Activated CD8-positive, alpha-beta T cell treated with anti-CD3 and anti-CD28 coated beads, Interleukin-2, amount 10 ng/mL, durations not matched to agents 7 days and 5 days (primary cell): ENCODE measurements at places on chromosomes 6 and 20. TPM values are rescaled to one million over a fixed set of nuclear protein-coding genes. Genes with fewer than 3 reads are reported as not detected.

The EYA4 gene
- total RNA-seq, result not detected

The SNAP25 gene
- total RNA-seq, result not detected

The SOBP gene
- total RNA-seq, result 1.2 TPM

The HLA-DOA gene
- total RNA-seq, result 4.2 TPM

The UBD gene
- total RNA-seq, result not detected

The SLC2A4RG gene
- 97.2 TPM for total RNA-seq

The MAFB gene
- 0.08 TPM for total RNA-seq

The SLC22A7 gene
- not detected for total RNA-seq

The TGM3 gene
- not detected for total RNA-seq

The FAM83B gene
- total RNA-seq, result not detected

The ZSWIM1 gene
- total RNA-seq, result 7.0 TPM

The DAAM2 gene
- total RNA-seq, result not detected

The MCCD1 gene
- total RNA-seq, result not detected

The GJA10 gene
- not detected for total RNA-seq

The IL17F gene
- total RNA-seq, result not detected

The NHLRC1 gene
- 0.21 TPM for total RNA-seq

The ABCF1 gene
- 72.2 TPM for total RNA-seq

The HIVEP2 gene
- 22.8 TPM for total RNA-seq

The PRDM1 gene
- total RNA-seq, result 14.4 TPM

The FAM50B gene
- total RNA-seq, result 8.6 TPM

The BPI gene
- total RNA-seq, result not detected

The C6orf163 gene
- total RNA-seq, result 1.5 TPM

The BHLHE23 gene
- not detected for total RNA-seq

The OSTM1 gene
- 25.5 TPM for total RNA-seq

The BCAS4 gene
- total RNA-seq, result 32.6 TPM

The CALHM4 gene
- not detected for total RNA-seq

The SLC16A10 gene
- total RNA-seq, result 6.4 TPM

The PRPF6 gene
- 64.7 TPM for total RNA-seq

The TP53TG5 gene
- total RNA-seq, result not detected

The PCSK2 gene
- not detected for total RNA-seq
